ENCODE measurements at places on chromosomes 3 and 15.

DNA sequence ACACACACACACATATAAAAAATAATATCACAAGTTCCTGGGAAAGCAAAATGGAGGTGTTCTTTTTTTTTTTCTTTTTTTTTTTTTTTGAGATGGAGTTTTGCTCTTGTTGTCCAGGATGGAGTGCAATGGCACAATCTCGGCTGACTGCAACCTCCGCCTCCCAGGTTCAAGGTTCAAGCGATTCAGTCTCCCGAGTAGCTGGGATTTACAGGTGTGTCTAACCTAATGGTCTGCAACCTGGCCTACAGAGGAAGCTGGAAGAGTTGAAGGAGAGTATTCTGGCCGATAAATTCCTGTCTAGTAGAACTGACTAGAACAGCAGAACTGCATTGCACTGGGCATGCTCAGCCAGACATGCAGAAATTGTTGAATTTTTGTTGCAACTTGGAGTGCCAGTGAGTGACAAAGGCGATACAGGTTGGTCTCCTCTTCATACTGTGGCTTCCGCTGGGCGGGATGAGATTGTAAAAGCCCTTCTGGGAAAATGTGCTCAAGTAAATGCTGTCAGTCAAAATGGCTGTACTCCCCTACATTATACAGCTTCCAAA lies 22.4 kb upstream of the EIF4A2 start:
- no peak for DNase-seq

- no peak for DNase-seq
These were observed 236.0 kb downstream of the EDEM1 start for GRCh38 chr3:5423523-5423922.

DNA sequence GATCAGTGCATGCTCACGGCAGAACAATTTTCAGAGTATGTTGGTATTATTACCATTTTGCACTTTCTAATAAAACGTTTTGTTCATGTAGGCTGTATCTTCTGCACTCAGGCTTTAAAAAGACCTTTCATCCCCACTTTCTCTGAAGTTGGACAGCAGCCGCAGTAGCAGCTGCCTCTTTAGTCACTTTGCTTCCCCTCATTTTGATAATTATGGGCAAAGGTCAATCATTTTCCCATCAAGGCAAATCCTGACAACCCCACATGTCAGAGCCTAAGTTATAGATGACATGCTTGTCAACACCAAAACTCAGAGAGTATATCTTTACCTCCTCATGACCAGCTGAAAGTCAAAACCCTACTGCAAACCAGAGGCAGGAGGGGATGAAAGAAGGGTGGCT lies 99.7 kb downstream of the ROBO2 start:
- DNase-seq: no peak

DNA sequence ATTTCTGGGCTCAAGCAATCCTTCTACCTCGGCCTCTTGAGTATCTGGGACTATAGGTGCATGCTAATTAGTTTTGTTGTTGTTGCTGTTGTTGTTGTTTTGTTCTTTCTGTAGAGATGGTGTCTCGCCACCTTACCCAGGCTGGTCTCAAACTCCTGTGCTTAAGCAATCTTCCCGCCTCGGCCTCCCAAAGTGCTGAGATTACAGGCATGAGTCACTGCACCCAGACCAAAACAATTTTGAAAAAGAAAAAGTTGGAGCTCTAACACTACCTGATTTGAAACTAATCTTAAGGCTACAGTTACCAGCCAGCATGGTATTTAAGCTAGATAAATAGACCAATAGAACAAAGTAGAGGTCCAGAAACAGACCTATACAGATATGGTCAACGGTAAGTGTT lies 29.8 kb downstream of the KPNA1 start:
- no peak for DNase-seq

DNA sequence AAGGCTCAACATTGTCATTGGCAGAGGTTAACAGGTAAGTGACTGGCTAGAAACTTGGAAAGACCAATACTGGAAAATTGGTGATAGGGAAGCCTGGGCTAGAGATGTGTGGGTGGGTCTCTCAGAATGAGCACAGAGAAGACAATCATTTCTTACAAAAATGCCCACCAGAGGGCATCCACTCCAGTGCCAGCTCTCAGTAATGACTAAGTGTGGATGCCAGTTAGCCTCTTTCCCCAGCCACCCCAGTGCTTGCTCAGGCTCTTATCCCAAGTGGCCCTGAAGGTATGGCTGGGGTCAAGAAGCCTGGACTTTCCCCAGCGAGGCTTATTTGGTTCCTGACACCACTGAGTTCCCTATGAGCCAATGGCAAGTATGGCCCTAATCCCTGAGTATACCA lies 115.9 kb upstream of the ST8SIA2 start:
- no peak for DNase-seq

DNA sequence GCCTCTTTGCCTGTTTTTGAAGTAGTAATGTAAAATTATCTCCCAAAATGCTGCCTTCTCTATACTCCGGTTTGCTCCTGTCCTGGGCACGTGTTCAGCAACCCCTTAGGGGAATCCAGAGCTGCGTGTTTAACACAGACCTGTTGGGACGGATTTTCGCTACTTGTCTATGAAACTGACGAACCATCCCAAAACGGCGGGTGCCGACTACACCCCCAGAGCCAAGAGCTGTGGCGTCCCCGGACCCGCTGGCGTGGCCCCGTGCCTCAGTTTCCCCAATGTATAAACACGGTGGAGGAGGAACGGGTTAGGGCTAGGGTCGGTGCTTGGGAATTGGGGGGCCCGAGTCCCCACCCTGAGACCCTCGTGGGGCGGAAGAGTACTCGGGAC lies 473 bp downstream of the FHIT start:
- peak; percentile 89 for DNase-seq

GRCh38 chr15:40338041-40338657 lies 2.6 kb downstream of the CCDC9B start:
- peak; percentile 92 for DNase-seq

- no peak for DNase-seq
These were observed 32.7 kb downstream of the ZNF385D start for GRCh38 chr3:21718161-21718765.
